Renal cortex interstitium (tissue), 15 donors: ENCODE measurements at places on chromosomes 13 and 19. TPM values are rescaled to one million over a fixed set of nuclear protein-coding genes. Genes with fewer than 3 reads are reported as not detected.

DNA sequence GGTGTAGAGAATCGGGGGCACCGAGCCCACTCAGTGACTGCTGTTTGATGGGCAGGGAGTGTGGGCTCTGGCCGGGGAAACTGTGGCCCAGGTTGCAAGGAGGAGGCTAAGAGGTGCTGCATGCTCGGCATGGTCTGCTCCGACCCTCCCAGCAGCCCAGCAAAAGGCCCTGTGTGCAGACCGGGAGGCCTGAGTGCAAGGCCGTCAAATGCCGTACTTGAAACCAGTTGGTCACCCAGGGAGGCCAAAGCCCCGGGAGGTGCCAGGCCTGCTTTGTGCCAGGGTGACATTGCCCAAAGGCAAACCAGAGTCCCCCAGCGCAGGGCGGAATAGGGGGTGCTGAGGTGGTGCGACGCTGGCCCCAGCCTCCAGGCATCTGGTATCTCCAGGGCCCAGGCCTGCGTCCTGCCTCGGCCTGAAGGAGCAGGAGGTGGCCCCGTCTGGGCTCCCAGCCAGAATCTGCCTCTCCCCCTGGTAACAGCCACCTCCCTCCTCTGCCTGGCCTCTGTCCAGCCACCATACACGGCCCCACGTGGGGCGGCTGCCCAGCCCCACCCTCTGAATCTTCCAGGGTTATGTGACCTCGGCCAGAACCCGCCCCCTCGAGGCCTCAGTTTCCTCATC is 4.0 kb downstream of the PIK3R2 start:
- DNase-seq, result peak; percentile 77

- DNase-seq, result no peak
Measured at GRCh38 chr13:50634339-50634738, 209.2 kb downstream of the DLEU7 start.

- no peak for DNase-seq
Measured at GRCh38 chr13:98874029-98874397, 103.9 kb downstream of the DOCK9 start.

- no peak for DNase-seq
Measured at GRCh38 chr13:63010072-63010658, 1594.5 kb upstream of the PCDH20 start.

DNA sequence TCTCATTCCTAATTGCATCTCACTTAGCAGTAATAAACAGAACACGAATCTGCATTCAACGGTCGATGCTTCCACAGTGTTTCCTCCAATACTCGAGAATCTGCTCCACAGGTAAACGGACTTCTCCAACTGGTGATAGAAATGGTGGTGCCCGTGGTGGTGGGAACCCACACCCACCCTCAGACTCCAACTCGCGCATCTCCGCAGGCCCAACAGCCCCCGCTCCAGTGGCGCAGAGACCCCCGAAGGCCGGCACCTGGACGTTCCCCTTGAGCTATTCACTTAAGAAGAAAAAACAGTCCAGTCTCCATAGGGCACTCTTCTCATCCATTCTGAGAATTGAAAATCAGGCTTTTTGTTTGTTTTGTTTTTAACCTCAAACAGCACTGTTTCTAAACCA is 13.8 kb upstream of the RASA3 start:
- no peak for DNase-seq

GRCh38 chr19:48737360-48737998 is 2.9 kb downstream of the RASIP1 start:
- no peak for DNase-seq

GRCh38 chr13:94829837-94830365 is 117.6 kb upstream of the SOX21 start:
- no peak for DNase-seq

- DNase-seq, result no peak
Measured at GRCh38 chr13:111661776-111662175, 341.3 kb downstream of the TEX29 start.

DNA sequence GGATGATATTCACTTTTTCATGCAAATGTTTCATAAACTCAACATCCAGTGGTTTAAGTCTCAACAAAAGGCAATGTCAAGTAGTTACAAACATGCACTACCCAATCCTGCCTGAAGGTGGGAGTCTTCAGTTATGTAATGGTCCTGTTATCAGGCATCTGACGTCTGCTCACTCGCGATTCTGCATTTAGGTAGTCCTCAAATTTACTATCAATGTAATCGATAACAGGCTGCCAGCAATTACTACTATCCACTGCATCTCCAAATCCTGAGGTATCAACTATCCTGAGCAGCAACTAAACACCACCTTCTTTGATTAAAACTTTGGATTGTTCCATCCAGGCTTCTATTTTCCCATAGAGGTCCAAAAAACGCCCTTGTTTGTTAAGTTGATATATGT is 51.2 kb downstream of the NLRP12 start:
- peak; percentile 10 for DNase-seq

GRCh38 chr19:33332248-33332647 is 29.9 kb upstream of the CEBPA start:
- DNase-seq, result no peak

Gene SIGLEC11
- polyA plus RNA-seq, result 5.0 TPM

Gene ZNF85
- 18.8 TPM for polyA plus RNA-seq

Gene PALM
- 69.0 TPM for polyA plus RNA-seq

Gene TFDP1
- polyA plus RNA-seq, result 87.3 TPM
